ENCODE measurements at places on chromosomes 1 and 21.

DNA sequence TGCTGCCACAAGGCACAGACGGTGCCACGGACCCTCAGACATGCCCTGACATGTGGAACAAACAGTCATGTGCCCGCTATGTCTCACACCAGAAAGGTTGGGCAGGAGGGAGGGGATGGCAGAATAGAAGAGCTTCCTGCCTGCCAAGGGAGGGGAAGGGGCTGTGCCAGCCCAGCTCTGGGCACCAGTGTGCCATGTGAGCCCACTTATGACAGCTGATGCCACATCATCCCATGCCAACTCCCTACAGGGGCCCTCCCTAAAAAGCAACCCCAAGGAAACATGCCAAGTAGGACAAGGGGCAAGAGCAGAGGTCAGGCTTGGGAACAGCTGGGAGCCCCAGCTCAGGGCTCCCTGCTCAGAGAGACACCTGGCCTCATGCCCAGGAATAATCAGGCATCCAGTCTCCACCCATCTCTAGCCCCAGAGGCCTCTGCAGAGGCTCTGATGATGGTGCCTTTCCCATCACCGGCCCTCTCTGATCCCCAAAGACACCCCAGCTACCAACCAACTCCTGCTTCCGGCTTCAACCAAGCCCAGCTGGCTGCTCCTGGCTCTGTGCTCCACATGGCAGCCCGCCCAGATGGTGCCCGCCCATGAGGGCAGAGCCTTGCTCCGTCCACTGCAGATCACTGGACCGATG, 10.3 kb downstream of the ADGRB2 start:
- DNase-seq: peak; percentile 95

GRCh38 chr1:247467129-247467528, 9.2 kb upstream of the OR2B11 start:
- no peak for DNase-seq

GRCh38 chr21:41367301-41367944, 5.6 kb downstream of the MX2 start:
- DNase-seq: no peak

GRCh38 chr1:75274920-75275506, 140.8 kb downstream of the LHX8 start:
- DNase-seq: no peak

- peak; percentile 23 for DNase-seq
Measured at GRCh38 chr1:64940025-64940424, 26.3 kb downstream of the JAK1 start.

- DNase-seq: no peak
Measured at GRCh38 chr1:204174958-204175357, 8.8 kb upstream of the REN start.

DNA sequence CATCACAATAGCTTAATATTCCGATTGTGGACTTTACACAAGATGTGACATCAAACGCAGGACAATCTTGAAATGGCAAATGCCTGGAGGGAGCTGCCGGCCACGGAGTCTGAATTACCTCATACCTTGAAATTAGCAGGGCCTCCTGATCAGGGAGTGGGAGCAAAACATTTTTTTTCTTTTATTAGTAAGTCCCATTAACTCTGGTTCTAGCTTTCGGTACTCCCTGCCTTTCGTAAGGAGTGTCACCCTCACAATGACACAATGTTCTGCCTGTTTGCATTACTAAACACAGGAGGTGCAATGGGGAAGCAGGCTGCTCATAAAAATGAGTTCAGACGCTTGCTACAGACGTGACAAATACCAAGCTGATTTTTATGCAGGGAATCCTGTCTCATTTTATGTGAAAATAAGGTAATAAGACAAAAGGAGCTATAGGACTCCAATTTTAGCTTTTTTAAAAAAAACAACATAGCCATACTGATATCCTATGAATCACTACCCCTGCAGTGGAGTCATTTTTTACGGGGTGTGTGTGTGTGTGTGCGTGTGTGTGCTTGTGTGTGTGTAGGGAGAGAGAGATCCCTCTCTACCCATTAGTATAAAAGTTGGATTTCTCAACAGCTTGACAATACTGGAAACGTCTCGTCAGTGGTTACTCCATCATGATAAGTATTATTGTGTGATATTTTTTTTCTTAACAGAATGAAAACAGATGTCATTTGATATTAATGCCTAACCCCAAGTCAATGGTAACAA, 205.1 kb upstream of the RUNX1 start:
- no peak for DNase-seq

GRCh38 chr1:93081716-93082115, 2.6 kb downstream of the MTF2 start:
- no peak for DNase-seq

DNA sequence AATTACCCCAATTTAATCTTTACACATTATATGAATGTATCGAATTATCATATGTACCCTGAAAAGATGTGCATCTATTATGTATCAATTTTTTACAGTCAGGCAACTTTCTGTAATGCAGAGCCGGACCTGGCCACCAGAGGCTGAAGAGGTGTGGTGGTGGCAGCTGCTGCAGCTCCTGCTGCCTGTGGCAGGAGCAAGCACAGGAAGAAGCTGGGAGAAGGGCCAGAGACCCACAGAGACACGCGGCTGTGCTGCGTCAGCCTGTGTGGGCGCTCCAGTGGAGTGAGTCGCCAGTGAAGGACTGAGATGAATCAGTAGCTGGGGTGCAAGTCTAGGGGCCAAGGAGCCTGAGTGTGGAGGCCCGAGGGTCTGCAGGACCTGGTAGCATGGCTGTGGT, 74.3 kb upstream of the COG2 start:
- DNase-seq: peak; percentile 21

GRCh38 chr1:17630048-17630830, 90.7 kb downstream of the ARHGEF10L start:
- no peak for DNase-seq

GRCh38 chr1:66557157-66557556, 23.2 kb downstream of the SGIP1 start:
- no peak for DNase-seq

DNA sequence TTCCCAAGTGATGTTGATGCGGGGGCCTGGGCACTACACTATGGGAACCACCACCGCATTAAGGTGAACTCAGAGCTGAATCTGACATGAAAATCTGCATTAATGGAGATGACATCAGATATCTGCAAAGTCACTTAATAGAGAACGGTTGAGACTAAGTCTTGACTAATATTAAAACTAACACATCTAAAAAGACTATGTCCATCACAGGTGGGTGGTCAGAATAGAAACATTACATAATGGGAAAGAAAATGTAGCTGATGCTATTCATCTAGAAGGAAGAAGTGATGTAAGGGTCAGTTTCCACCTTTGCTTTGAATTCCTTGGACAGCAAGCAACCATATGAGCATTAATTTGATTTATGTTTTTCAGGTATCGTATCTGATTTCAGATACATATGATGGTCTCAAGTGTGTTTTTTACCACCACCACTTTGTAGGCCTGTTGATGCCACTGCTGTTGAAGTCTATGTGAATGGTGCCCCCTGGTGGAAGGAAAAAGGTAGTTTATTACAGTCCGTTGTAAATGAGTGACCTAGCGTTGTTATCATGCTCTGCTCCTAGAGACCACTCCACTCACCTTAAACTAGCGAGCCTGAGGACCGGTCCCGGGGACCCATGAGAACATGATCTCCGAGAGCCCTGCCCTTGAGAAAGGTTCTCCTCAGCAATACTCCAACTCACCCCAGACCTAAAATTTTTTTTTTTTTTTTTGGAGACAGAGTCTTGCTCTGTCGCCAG, 73.5 kb downstream of the BACH1 start:
- DNase-seq: peak; percentile 78

DNA sequence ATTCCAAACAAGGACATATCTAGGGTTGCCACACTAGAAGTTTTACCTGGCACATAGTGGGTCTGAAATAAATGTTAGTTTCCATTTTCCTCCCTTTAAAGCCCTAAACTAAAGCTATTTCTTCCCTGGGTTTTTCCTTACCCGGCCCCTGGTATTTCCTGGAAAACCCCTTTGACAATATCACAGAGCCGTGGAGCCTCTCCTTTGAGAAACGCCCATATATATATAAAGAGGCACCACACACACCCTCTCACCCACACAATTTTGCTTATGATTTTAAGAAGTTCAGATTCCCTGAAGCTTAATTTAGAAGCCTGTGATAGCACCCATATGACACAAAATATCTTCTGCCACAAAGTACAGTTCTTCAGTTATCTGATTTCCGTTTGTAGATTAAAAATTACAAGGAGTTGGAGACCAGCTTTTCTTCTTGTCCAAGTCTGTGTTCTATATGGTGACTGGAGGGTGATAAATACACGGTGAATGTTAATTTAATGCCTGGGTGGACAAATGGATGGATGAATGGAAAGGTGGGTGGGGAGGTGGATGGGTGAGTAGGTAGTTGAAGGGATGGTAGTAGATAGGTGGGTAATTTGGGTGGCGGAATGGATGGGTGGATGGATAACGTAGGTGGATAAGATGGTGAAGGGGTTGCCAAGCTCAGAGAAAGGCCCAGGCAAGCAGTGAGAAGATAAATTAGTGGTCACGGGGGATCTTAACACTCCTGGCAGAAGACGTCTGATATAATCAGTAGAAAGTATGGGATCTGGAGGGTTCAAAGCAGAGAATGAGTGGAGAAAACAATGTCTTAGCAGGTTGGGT, 154.4 kb upstream of the FGGY start:
- DNase-seq: no peak

DNA sequence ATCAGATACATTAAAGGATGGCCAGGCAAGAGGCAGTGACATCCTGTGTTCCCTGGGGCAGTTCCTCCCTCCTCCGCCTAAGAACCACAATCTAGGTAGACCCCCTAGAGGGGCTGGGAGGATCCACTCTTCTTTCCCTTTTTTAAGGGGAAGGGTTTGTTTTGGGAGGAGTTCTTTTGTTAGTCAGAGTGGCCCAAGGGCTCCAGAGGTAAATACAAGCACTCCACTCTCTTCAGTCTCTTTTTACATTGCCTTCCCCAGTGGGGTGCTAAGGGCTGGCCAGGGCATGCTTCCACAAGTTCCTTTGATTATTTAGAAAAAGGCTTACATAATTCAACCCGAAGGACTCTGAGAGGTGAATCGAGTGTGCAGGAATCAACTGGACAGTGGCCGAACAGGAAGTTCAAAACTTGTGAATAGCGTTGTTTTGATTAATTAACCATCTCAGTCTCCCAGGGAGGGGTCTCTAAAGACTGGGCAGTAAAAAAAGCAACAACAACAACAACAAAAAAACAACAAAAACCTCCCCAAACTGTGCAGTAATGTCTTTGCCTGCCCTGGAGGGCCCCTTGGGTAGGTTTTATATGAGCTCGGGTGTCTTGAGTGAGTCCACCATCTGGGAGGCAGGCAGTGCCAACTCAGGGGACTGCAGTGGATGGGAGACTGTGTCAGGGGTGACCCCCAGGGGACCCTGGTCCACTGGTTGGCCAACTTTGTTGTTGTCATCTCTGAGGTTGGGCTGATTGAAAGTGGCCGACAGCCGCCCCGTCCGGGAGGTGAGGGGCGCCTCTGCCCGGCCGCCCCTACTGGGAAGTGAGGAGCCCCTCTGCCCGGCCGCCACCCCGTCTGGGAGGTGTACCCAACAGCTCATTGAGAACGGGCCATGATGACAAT, 33.2 kb upstream of the ENO1 start:
- DNase-seq: peak; percentile 83

DNA sequence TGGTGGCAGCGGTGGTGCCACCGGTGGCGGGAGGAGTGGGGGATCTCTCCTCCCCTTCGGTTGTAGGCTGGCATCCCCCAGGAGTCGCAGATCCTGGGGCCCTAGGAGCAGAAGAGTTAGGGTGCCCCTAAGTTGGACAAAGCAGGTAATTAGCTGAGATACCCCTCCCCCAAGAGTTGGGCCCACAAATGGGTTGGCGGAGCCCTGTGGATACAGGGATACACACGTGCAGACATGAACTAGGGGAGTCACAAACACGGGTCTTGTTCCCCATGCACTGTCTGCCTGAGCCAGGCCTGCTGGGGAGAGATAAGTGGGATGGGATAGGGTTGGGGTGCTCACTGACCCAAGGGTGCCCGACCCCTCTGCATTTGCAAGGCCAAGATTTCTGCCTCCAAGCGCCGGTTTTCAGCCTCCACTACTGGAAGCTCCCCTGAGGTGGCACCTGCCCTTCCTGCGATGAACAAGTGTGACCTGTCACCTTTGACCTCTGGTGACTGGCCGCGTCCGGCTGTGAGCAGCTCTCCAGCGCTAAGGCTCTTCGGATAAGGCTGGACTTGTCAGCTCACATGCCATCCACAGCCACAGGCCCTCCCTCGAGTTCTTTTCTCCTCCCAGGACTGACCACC, 1.8 kb downstream of the CCDC17 start:
- no peak for DNase-seq

DNA sequence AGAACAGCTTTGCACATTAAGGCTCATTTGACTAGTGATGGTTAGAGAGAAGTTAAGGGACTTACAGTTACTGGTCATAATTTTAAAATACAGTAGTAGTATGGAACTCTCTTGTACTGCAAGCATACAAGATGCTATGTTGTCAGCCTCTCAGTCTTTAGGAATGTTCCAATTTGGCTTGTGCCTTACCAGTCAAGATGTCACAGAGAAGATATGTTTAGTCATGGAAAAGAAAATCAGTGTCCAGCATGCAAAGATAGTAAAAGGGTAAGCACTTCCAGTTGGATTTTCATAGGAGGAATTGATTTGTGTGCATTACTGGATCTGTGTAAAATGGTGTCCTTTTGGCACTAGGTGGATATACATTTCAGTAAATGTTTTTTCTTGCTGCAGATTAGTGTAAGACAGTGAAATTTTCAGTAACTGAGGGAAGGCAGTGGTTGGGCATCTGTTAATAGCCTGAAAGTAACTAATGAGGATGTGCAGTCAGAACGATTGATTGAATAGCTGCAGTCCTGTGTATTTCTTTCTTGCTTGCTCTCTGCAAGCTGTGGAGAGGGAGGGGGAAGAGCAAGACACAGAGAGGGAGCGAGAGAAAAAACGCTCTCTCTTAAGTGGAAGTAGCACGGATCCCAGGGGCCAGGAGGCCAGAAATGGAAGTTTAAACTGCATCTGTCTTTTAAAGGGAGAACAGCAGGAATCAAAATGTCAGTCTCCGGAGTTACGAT, 108.2 kb downstream of the CLEC20A start:
- DNase-seq: no peak

DNA sequence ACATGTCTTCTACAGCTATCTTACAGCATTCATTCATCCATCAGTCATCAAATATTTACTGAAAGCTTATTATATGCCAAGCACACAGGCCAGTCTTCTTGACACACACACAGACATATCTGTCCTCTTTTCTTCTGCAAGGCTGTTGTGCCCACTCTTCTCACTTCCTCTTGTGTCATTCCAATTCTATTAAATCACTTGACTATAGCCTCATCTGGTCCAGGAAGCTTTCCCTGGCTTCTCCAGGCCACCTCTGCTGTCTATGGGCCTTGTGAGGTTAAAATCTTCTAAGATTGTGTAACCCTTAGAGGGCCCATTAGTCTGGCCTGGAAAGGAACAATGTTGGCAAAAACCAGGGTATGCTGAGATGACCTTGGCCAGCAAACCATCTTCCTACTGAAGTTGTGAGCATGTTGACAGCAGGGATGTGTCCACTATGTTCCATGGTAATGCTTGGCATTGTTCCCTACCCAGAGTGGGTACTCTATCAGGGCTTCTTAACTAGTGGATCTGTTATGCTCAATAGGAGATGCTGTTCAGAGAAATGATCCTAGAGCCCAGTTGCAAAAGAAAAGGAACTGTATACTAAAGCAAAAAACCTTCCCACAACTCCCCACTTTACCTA, 5.3 kb downstream of the TRAF3IP3 start:
- no peak for DNase-seq
